SK-N-SH (cell line): ENCODE measurements at places on chromosomes 3 and 15. TPM values are rescaled to one million over a fixed set of nuclear protein-coding genes. Genes with fewer than 3 reads are reported as not detected.
A peak's percentile ranks its signal among the peaks of the same experiment; 100 is the strongest.

ACSBG1 gene
- polyA plus RNA-seq: under 0.01 and 0.02 TPM in 2 replicates

DNA sequence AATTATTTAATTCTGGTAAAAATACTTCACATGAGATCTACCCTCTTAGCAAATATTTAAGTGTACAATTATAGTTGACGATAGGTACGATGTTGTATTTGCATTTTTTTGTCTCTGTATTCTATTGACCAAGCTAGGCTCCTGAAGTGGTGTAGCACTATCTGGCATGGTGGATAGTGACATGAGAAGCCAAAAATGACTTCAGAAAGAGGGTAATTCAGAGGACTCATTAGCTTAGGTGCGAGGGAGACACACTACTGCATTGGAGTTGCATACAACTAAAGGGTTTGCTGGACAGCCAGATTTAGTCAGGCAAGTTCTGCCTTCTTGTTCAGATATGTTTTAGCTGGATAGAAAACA, 50.6 kb downstream of the KBTBD8 start:
- no peak for DNase-seq

- DNase-seq: peak; percentile 27
Observed at GRCh38 chr15:43483297-43484128, 9.4 kb downstream of the TP53BP1 start.

DNA sequence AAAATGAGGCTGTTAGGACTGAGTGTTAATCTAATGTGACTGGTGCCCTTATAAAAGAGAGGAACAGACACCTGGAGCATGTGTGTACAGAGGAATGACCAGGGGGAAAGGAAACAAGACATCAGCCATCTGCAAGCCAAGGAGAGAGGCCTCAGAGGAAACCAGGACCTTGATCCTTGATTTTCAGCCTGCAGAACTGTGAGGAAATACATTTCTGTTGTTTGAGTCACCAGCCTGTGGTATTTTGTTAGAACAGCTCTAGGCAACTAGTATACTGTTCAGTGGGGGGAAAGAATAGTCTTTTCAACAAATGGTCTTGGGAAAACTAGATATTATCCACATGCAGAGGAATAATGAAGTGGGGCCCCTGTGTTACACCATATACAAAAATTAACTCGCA, 80.6 kb downstream of the CCR1 start:
- no peak for DNase-seq
